ENCODE measurements at places on chromosomes 5 and 9. TPM values are rescaled to one million over a fixed set of nuclear protein-coding genes. Genes with fewer than 3 reads are reported as not detected.

The RNF130 gene
- total RNA-seq = 137 TPM

The ARHGEF39 gene
- not detected for total RNA-seq

The CTXN3 gene
- total RNA-seq = not detected

The PCA3 gene
- not detected for total RNA-seq

The OR1Q1 gene
- total RNA-seq = not detected

All from upper lobe of left lung (tissue), 6 donors.